ENCODE measurements at places on chromosomes 11 and 22.

DNA sequence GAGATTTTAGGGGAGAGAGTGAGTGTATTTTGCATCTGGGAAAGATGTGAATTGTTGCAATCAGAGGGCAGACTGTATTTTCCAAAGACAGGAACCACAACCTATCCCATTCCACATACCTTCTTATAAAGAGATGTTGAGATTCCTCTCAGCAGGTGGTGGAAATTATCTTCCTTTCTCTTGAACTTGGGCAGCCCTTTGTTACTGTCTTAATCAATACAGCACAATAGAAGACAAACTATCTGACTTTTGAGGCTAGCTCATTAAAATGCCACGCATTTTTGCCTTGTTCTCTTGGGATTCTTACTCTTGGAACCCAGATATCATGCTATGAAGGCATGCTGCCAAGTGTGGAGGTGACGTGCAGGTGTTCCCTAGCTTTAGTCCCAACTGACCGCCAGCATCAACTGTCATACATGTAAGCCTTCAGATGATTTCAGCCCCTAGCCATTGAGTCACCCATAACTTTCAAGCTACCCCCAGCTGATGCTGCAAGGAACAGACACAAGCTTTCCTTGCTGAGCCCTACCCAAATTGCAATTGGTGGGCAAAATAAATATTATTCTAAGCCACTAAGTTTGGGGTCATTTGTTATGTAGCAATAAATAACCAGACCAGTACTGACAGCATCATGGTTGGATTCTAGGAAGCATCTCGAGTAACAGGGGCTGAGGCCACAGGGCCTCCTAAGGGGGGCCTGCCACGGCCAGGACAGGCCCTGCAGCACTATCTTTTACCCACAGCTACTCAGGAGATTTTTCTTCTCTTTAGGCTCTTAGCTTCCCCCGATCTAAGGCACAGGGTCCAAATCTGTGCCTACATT, 63.0 kb downstream of the RPL27A start:
- no peak for DNase-seq

GRCh38 chr11:66466225-66467033, at the start of gene PELI3:
Gene PELI3 (plus strand): TSS chr11:66466905. CDS start chr11:66468129, 1,224 bp downstream.
- peak; percentile 92 for DNase-seq

DNA sequence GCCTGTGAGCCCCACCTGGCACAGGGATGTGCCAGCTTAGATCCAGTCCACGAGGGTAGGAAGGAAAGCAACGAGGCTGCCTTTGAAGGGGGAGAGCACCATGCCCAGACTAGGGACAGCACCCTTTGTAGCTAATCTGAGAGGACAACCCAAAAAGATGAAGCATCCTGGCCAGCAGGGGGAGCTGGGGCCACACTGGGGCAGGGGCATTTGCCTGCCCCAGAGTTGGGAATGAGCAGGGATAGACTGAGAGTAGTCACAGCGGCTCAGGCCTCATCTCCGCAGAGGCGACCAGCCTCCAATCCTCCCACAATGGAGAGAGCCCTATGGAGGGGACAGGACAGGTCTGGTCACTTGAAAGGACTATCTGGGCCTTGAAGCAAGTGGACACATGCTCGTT, 16.4 kb downstream of the LMO1 start:
- no peak for DNase-seq

- no peak for DNase-seq
Measured at GRCh38 chr22:25714739-25715138, 27.2 kb upstream of the MYO18B start.

DNA sequence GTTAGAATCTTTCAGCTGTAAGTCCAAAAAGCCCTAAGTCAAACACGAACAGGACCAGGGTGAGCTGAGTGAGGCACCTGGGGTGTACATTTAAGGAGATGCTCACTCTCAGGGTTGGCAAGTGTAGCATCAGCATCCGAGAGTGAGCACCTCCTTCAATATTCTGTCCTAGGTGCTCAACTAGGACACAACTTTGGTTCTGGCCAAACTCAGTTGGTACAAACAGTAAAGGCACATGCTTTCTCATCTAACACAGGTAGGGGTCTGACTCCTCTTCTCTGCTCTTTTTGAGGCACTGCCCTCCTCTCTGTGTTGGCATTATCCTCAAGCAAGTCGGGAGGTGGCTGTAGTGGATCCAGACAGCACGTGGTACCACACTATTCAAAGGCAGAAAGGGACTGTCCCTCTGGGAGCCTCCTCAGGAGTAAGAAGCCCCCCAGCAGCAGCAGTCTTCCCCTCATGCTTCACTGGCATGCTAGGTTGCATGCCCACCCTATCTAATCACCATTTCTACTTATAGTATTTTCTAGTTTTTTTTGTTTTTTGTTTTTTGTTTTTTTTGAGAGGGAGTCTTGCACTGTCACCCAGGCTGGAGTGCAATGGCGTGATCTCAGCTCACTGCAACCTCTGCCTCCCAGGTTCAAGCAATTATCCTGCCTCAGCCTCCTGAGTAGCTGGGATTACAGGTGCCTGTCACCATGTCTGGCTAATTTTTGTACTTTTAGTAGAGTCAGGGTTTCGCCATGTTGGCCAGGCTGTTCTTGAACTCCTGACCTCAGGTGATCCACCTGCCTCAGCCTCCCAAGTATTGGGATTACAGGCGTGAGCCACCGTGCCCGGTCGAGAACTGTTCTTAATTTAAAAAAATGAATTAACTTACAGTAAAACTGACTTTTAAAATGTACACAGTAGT, 14.7 kb upstream of the MAPK1 start:
- no peak for DNase-seq

DNA sequence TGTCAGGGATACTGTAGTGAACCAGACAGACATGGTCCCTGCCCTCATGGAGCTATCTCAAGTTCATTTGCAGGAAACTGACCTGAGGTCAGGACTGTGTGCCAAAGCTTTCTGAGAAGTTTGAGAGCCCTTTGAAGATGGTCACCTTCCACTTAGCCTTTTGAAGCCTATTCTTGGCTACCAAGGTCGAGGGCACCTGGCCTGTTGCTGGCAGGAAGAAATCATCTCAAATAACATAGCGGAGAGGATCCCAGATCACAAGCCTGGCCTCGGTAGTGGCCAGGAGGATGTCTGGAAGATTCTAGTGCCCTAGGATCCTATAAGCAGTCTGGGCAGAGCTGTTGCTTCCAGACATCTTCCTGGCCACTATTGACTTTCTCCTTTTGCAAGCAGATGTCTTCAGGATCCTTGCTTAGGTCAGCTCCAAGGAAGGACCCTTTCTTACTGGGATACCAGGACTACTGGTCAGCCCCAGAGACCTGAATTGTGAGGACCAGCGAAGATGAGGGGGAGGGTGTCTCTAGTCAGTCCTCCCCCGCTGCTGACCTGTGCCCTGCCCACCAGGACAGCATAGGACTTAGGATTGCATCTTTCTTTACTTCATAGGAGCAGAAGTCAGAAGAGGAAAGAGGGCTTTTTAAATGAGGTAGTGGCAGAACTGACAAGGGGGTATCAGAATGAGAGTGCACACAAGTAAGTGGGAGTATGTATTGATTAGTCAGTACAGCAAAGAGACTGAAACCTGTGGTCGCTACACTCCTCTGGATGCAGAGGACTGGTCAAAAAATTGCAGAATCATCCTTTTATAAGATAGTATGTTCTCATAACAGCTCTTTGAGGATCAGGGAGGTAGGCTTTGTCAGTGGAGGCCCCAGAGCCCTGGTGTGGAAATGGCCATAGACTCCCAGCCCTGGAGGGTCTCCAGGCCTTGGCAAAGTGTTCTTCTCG, 94.8 kb downstream of the TEAD1 start:
- DNase-seq: no peak

Measured in iris pigment epithelial cell (primary cell).